SW480 (cell line): ENCODE measurements at places on chromosomes 4 and X.

- no peak for DNase-seq
Measured at GRCh38 chr4:82371497-82371896, 2.3 kb downstream of the HNRNPD start.

DNA sequence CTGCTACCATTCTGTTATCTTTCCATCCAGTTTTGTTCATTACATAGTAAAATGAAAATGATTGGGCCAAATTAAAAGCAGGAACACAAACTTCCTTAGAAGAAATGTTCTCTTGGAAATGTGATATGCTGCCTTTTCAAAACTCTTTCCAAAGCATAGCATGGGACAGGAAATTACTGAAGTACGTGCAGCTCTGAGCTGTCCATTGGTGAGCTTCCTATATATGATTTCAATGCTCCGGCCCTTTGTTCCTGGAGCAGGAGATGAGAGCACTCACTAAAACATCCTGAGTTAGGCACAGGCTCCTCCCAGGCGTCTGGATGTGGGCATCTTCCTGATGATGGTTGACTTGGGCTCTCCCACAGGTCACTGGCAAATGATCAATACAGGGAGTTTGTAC, 33.0 kb upstream of the ANXA3 start:
- DNase-seq, result no peak

DNA sequence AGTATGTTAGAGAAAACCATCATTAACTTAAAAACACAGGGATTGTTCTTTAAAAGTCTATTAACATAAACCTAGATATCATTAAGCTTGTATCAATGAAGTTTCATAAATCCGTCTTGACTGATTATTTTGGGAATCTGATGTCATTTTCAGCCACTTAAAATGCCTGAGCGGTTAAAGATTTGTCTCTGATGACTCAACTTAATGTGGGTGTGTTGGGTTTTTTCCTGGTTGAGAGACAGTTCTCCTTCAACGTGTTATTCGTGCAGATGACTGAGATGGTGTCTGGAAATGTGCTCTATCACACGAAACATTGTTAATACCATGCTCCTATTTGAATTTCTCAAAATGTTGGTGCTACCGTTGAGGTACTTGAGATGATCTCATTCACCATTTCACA, 227.3 kb upstream of the TENM3 start:
- peak; percentile 13 for DNase-seq

GRCh38 chrX:20061855-20062254, 54.9 kb downstream of the MAP7D2 start:
- DNase-seq, result no peak

DNA sequence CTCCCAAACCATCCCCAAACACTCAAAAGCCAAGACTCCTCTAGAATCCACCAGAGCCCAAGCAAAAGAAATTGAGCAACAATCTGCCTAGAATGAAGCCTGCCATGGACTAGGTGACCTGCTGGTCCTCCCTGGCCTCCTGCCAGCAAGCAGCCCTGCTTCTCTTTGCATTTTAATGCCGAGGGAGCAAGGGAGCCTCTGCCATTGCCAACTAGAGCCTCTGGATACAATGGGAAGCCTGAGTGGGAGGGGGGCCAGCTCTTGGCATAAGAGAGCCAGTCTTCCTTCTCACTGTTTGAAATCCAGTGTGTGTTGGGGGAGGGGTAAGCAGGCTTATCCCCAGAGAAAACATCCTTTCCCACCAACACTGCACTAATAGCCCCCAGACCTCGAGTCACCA, 1.5 kb upstream of the GDPD2 start:
- DNase-seq, result no peak

- no peak for DNase-seq
Measured at GRCh38 chrX:82412858-82413257, 1095.2 kb upstream of the POU3F4 start.

- DNase-seq, result peak; percentile 5
Measured at GRCh38 chrX:147779173-147779572, 132.5 kb upstream of the FMR1 start.

DNA sequence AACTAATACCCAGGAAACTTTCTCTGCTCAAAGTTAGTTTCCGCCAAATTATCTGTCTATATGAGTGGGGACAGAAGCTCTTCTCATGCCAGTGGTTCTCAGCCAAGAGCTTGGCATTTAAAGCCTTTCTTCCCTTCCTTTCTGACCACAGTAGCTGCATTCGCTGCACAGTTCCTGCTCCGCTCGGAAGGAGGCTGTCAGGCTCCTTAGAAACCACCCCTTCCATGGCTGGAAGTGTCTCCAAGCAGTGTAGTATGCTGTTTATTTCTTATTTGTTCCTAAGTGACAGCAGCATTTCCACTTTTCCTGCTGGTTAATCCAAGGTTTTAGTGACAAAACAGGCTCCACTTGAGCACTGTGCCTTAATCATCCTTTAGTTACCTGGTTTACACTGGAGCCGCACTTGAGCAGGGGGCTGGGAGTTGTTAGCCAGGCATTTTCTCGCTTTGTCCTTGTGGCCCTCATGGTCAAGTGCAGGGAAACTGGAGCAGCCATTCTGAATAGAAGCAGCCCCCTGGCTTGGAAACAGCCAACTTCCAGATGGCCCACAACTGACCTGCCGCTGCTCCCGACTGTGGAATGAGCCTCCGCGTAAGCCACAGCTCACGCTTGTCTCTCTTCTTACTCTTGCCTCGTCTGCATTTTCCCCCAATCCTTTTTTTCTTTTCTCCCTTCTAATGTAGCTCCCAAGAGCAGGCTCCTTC, 739.4 kb upstream of the TENM3 start:
- no peak for DNase-seq

GRCh38 chrX:39853417-39854030, 244.2 kb downstream of the BCOR start:
- DNase-seq, result no peak

DNA sequence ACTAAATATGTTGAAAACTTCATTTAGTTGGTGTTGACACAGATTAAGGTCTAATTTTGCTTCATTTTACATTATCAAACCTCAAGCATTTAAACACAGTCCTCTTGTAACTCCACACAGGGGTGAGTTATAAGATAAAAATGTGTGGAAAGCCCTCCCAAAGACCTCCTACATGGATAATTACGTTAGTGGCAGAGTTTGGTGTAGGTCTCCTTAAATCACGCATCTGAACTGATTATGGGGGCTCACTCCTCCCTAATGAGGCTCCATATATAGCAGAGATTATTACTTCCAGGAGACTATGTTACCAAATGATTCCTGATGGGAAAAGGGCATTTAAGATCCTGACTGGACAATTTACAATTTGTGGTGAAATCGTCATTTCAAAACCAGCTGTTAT, 32.2 kb upstream of the VCX3B start:
- DNase-seq, result no peak

GRCh38 chr4:185761352-185762235, 50.4 kb downstream of the SORBS2 start:
- DNase-seq, result peak; percentile 78

DNA sequence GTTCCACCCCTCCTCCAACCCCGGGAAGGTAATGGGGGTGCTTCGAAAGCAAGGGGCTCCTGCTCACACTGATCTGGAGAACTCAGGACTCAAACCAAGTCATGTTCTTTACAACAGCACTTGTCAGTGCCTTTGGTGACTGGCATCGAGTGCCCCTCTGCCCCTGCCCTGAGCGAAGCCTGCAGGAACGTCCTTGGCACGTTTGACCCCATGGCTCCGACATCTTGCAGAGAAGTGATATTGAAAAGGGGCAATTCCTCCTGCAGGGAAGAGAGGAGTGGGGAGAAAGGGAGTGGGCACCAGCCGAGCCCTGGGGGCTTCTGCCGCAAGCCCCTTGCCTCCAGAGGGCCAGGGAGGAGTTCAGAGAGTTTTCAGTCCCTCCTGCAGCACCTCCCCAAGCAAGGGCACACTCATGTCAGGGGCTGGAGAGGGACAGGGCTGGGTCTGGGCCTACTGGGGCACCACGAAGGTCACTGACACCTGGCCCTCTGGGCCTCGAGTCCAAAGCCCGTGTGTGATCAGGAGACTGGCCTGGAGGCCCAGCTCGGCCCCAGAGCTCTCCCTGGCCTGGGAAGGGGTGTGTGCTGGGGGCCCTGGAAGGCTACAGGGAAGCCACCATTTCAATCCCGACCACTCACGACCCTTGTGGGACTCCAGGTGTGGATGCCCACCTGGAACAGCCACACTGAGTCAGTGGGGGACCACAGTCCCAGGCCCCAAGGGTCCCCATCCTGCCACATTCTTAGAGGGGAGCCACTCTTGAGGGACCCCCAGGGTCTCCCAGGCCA, 94.9 kb upstream of the NKX1-1 start:
- no peak for DNase-seq

DNA sequence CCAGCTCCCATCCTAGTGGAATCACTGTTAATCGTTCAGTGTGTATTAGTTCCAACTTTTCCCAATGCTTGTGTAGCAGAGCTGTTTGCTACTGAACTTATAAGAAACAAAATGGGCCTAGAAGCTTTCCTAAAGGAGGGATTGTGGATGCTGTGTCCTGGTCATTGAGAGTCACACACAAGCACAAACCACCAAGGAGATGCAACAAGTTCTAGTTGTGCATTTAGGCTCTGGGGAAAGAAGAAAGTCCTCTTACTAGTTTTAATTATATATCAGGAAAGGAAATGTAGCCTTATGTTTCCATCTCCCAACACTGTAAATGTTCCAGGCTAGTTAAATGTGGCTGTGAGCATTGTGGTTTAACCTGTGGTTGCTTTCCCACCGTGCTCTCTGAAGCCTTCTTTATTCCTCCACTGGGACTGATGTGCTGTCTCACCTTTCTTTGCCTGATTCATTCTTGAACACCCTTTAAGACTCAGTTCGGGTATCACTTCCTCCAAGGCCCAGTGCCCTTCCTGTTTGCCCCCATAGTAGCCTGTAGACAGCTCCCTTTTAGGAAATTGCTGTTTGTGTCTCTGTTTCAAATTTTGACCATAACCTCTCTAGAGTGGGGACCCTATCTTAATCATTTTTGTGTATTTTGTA, 34.3 kb downstream of the ATP10D start:
- DNase-seq, result no peak
